Activated CD8-positive, alpha-beta T cell treated with anti-CD3 and anti-CD28 coated beads, Interleukin-2, amount 10 ng/mL, durations not matched to agents 7 days and 5 days (primary cell): ENCODE measurements at places on chromosomes 4 and X.

GRCh38 chrX:40244980-40245379 lies 147.2 kb upstream of the BCOR start:
- DNase-seq: peak; percentile 23

DNA sequence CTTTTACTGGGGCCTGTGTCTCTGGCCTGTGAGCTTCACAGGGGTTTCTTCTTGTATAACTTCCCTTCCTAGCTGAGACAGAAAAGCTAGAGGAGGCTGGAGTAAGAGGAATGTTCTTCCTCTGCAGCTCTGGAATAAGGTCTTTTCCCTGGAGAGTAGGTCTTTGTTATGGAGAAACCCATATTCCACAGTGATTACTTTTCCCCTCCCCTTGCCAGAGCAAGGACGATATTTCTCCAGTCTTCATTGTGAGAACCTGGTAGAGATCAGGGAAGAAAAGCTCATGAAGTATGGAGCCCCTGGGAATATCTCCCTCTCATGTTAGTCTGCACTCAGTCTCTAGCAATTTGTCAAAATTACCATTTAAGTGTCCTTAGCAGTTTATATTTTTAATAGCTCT lies 18.7 kb upstream of the GLRB start:
- no peak for DNase-seq

- DNase-seq: no peak
These were observed 1025.5 kb downstream of the RPA4 start for GRCh38 chrX:97909245-97909644.

GRCh38 chrX:43741843-43742573 lies 85.9 kb downstream of the MAOA start:
- DNase-seq: no peak

GRCh38 chrX:3257471-3257870 lies 89.0 kb downstream of the MXRA5 start:
- DNase-seq: no peak

DNA sequence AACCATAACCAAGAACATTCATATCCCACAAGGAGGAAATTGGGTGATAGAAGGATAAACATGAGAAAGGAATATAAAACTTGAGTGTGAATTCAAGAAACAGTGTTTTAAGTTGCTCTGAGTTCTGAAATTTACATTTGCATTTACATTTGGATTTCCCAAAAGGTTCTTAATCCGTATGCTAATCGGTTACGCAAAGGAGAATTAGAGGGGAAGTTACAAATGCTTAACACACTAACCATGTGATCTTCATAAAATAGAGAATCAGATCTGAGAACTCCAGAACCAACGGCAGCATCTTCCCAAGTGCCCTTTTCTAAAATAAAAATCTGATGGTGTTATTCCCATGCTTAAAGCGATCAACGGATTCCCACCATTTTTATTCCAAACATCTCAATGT lies 48.0 kb downstream of the PROM1 start:
- DNase-seq: no peak

DNA sequence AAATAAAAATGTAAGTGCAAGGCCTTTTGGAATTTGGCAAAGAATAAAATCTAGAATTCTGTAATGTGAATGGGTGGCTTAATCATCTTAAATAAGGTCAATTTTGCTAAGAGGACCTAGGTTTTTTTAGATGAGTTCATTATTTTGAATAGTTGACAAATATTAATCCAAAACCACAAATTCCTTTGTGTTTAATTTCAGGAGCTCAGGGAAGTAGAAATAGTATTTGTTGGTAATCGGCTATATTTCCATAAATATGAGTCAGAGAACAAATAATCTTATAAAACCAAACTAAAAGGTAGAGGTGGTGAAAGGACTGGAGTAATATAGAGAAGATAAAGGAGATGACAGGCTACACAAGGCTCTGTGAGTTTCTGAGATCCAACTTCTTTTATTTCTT lies 190.4 kb upstream of the TLL1 start:
- DNase-seq: no peak

DNA sequence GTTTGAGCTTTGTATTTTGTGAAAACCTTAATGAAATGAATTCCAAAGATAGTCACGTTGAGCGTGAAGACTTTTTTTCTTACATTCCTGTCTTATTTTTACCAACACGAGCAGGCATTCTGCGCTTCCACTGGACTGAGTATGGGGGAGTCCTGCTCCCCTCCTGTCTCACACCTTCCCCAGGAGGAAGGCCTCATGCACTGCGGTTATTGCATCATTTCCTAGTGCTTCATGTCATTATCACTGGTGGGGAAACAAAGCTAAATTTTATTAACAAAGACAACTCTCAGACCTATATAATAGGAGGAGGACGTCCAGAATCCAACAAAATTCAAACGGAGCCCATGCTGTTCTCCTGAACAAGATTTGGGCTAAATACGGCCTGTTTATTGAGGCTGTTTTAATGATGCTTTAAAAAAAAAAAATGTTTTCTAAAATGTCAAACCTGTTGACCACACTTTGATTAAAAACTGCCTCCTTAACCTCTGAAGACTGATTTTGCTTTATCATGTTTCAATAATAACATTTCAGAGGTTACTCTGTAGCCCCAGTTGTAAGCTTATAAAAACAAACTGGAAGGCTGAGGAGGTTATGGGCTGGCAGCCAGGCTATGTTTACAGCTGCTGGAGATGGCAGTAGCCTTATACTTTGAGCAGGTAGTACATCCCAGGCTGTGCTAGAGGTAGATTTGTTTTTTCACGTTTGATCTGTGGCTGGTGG lies 118.0 kb downstream of the SOWAHB start:
- DNase-seq: no peak

DNA sequence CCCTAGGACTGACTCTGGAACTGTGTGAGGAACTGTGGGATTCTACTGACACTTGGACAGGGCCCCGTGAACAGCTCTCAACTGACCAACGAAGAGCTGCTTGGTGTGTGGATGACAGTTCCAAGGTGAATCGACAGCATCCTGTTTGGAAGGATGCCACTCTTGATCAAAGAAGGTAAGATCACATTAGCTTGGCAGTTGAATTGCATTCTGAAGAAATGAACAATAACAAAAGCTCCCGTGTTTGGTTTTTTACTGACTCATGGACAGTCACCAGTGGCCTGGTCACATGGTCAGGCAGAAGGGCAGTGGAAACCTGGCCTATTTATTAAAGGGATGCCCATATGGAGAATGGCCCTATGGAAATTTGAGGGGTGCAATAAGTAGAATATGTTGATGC lies 33.1 kb upstream of the GPR34 start:
- no peak for DNase-seq

GRCh38 chrX:110759785-110760184 lies 35.8 kb downstream of the CHRDL1 start:
- no peak for DNase-seq

- DNase-seq: peak; percentile 38
These were observed 56.5 kb downstream of the ARAP2 start for GRCh38 chr4:36187723-36188333.

- DNase-seq: no peak
These were observed 55.1 kb downstream of the GPR82 start for GRCh38 chrX:41779030-41779564.

- no peak for DNase-seq
These were observed 6.8 kb downstream of the AIMP1 start for GRCh38 chr4:106323119-106323518.

DNA sequence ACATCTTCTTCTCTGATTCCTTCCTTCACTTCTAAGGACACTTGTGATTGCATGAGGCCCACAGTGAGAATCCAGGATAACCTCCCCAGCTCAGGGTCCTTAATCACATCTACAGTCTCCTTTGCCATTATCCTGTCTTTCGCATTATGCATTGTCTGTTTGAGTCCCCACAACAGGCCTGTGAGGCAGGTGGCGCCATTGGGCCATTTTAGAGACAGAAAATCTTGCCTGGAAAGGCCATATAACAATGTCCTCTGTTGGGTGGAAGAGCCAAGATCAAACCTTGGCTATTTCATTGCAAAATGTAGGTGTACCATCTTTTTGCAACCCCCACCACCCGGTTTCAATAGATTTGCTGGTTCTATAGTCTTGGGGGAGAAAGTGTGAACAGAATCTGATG lies 11.8 kb upstream of the DCUN1D4 start:
- peak; percentile 68 for DNase-seq

GRCh38 chrX:12970691-12971202 lies 4.2 kb upstream of the TMSB4X start:
- peak; percentile 71 for DNase-seq

DNA sequence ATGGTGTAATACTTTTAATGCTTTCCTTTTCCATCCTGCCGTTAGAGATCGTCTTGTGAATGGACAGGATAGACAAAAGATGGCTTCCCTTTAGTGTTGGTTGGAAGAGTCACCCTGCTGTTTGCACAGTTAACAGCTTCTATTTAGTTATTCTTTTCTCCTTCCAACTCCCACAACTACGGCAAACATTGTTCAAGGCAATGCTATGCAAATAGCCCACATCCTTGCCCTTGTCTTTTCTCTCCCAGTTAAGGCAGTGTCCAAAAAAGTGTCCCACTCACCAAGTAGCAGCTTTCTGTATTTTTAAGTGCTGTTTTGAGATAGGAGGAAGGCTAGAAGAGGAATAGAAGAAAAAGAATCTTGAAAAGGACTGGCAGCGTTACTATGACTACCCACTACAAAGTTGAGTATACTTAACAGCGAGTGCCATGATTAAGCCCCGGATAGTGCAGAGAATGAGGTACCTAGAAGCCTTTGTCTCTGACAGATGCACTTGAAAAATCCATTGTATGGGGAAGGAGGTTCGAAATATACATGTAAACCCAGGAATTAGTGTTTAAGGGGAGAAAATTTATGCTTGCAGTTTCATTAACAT lies 12.1 kb upstream of the RUFY3 start:
- no peak for DNase-seq

DNA sequence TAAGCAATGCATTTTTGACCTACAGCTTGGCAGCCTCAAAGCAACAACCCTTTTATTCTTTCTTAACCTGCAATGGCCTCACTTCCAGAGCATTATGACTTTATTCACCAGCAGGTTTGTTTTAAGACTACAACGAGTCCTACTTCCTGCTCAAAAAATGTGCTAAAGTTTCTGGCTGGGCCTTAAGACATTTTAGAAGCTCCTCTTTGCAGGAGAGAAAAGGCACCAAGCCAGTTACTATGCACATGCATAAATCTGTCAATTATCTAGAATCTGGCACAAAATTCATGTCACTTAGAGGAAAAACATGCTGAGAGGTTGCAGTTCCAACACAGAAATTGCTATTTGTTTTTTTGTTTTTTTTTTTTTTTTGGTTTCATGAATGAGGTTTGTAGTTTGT lies 223.0 kb upstream of the EPHA5 start:
- no peak for DNase-seq

DNA sequence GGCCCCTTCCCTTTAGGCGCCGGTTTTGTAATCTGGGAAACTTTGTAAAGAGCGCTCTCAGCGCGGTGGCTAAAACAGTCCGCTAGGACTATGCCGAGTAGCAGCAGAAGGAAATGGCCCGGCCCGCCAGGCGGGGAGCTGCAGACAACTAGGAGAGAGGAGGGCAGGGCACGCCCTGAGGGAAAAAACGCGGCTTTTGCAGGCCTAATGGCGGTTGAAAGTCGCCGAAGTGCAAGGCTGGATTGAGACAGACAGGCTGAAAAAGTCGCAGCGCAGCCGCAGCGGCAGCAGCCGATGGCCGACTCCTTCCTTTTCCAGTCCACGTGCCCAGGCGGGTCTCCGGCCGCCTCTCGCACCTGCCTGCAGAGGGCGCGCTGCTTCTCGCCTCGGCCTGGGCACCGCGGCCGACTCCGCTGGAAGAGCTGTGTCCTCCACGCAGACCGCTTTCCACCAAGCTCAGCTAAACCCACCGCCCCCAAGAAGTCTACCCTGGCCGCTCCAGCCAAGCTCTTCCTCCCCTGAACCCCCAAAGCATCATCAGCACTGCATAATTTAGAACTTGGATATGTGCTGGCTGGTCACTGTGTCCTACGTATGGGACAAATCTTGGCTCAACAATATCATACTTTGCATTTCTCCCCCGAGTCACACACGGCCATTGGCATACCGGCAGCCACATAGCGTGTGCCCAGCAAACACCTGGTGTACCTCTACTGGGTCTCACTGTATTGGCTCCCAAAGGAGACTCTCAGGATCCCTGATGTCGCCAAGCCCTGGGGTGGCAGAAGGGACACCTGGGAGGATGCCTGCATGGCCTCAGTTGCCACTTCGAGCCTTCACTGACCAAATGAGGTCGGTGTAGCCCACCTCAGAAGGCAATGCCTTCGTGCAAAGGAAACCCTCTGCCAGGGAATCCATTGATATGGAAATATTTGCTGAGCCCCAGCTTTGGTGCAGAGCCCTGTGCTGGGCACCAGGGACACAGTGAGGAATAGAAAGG lies 14.5 kb downstream of the SLC25A5 start:
- DNase-seq: peak; percentile 70

DNA sequence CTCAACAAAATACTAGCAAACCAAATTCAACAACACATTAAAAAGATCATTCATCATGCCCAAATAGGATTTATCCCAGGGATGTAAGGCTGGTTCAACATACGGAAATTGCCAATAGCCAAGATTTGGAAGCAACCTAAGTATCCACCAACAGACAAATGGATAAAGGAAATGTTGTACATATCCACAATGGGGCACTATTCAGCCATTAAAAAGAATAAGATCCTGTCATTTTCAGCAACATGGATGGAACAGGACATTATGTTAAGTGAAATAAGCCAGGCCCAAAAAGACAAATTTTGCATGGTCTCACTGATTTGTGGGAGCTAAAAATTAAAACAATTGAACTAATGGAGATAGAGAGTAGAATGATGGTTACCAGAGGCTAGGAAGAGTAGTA lies 82.0 kb upstream of the FAM241A start:
- no peak for DNase-seq

GRCh38 chr4:17786567-17786966 lies 5.1 kb upstream of the FAM184B start:
- no peak for DNase-seq

DNA sequence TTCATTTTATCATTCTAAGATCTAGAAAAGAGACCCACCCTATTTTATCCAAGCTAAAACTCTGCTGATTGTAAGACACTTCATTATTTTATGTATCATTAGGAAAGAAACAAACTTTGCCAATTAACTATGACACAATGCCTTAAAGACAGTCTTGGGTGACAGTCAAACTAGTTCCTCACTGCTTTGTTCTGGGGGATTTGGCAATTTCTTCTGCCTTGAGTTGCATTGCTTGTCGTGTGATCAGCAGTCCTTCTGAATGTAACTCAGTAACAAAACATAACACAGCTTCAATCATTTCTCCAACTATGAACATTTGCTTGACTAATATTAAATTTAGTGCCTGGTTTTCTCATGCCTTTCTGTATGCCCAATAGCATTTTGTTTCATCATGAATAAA lies 577.9 kb upstream of the DIPK2B start:
- no peak for DNase-seq
